ENCODE measurements at places on chromosomes 4 and X.

GRCh38 chr4:158836828-158837449 lies 68.1 kb downstream of the FNIP2 start:
- no peak for DNase-seq

- DNase-seq, result no peak
Observed at GRCh38 chr4:92235731-92236130, 68.0 kb upstream of the GRID2 start.

DNA sequence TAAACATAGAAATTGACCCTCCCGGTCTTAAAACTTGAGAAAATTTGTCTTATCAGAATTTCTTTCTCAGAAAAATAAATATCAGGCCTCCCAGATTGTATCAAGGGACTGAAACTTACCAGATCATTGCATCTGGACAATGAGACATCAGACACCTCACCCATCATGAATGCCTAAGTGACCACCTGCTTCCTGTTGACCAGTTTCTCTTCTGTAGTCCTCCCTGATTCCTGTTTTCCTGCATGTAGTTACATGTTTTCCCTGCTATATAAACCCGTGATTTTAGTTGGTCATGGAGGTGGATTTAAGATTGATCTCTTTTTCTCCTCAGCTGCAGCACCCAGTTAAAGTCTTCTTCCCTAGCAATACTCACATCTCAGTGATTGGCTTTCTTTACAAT lies 548.1 kb downstream of the PPP4R3C start:
- DNase-seq, result peak; percentile 11

DNA sequence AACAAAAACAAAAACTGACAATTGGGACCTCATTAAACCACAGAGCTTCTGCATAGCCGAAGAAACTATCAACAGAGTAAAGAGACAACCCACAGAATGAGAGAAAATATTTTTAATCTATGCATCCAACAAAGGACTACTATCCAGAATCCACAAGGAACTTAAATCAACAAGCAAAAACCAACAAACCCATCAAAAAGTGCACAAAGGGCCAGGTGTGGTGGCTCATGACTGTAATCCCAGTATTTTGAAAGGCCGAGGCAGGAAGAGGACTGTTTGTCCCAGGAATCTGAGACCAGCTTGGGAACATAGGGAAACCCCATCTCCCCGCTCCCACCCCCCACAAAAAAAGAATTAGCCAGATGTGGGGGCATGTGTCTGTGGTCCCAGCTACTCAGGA lies 10.7 kb downstream of the C4orf51 start:
- DNase-seq, result peak; percentile 14

DNA sequence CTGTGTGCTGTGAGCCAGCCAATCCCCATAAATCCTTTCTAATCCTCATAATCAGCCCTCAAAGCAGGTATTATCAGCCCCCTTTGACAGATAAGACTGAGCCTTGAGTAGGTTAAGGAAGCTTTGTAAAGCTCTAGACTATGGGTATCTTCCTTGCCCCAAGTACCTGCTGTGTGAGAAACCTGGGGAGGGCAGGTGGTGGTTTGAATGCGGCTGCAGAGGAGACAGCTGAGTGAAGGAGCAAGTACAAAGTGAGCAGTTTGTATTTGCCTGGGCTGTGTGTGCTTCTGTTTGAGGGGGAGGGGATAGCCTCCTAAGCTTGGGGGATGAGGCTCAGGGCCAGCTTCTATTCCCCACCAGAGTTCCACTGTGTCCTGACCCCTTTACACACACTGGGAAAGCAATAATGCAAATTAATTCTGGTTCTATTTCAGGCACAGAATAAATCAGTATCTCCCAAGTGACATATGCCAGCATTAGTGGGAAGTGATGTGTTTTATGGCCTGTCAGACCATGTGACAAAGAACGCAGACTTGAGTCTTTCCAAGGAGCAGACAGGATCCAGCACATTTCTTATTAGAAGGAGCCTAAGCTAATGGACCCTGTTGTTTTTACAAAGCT lies 63.5 kb downstream of the EVC start:
- no peak for DNase-seq

DNA sequence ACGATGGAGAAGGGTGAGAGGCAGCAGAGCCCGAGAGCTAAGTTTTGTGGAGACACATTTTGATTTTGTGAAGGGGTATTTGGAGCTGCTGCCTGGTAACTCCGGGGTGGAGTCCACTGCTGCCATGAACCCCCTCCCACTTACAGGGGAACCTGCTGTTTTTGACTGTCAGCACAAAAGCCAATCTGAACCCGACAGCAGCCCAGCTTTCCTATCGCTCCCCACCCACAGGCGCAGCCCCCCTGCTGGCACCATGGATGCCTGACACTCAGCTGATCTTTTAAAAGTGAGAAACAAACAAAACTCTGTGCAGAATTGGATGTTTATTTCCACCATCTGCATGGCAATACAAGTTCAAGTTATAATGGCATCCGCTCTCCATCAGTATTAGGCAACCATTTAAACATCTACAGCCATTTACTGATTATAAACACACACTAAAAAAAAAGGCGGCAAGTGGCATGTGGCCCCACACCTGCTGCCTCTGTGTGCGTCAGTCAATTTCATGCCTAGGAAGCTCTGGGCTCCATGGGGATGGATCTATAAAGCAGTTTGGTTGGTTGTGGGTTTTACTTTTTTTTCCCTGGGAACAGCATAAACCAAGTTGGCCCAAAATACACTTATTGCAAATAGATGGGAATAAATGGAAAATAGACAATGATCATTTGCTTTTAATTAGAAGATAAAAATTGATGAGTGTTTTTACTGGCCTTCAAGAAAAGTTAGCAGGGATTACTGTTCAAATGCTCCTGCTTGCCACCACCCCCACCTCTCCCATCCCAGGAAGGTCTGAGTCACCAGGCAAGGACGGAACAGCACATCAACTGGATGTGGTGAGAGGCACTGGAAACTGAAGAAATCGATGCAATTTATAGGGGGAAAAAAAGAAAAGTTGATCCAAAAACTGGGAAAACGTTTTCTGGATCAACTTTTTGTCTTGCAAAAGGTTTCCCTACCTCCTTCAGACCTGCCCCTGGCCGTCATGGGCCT lies 46.0 kb downstream of the SEPSECS start:
- DNase-seq, result peak; percentile 42

- no peak for DNase-seq
Observed at GRCh38 chr4:23232987-23233386, 540.2 kb downstream of the GBA3 start.

GRCh38 chrX:18616688-18617406 lies 55.1 kb downstream of the RS1 start:
- DNase-seq, result no peak

GRCh38 chr4:16992566-16993225 lies 94.3 kb upstream of the LDB2 start:
- no peak for DNase-seq

- DNase-seq, result no peak
Observed at GRCh38 chr4:151418385-151418784, 9.4 kb downstream of the FHIP1A start.

- DNase-seq, result no peak
Observed at GRCh38 chr4:100070868-100071267, 119.4 kb downstream of the DDIT4L start.

GRCh38 chr4:73053076-73053475 lies 16.4 kb downstream of the COX18 start:
- DNase-seq, result no peak

GRCh38 chr4:163540977-163541376 lies 46.5 kb downstream of the TMA16 start:
- DNase-seq, result no peak

DNA sequence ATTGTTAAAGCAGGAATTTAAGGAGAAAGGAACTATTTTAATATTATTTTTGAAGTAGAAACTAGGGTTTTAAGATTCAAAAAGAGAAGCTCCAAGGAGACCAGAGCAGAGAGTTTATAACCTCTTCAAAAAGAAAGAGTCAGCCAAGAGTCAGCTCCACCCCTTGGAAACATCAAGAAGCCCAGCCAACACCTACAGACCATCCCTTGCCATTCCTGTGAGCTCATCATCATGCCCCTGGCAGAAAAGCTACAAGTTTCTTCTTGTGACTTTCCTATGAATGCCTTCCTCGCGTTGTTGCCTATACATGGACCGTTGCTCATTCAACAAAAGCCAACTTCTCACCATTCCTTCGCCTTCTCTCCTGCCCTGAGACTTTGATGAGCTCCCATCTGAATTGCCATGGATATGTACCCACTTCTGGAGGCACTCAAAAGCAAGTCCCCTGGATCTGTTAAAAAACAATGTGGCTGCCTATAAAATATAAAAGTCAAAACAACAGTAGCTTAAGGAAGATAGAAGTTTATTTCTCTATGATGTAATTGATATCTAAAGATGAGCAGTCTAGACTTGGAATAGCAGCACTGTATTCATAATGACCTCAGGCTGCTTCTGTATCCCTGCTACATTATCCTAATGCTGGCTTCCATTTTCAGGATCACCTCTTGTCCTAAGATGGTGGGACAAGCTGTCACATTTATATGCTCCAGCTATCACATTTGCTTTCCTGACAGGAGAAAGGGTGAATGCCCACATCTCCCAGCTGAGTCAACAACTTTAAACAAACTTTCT lies 20.3 kb downstream of the PLRG1 start:
- DNase-seq, result no peak

- no peak for DNase-seq
Observed at GRCh38 chr4:87857789-87858188, 25.0 kb downstream of the MEPE start.

DNA sequence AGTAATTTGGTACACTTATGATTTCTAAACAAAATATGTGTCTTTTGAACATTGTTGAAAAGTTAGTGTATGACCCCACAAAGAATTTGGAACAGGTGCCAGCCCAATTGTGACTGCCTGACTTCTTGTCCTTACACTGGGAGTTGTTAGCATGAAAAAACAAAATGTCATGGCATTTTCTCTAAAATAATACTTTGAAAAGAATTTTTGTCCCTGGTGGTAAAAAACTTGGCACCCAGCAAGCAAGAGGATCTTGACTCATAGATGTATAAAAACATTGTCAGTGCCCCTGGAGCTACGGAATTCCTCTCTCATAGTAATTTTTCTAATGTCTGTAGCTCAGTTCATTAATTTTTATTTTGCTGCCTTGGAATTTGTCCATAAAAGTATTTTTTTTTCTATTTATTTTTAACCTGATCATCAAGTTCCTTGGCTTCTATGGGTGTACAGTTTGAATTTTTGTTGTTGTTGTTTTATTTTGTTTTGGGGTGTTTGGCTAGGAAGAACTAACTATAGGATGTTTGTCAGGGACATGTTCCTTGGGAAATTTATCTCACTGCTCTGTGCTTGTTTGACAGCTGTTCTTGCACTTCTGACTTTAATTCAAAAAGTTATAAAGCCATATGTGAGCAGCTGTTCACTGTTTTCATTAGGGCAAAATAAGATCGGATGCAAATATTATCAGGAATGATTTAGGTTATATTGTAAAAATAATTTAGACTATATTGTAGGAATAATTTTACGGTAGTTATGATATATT lies 95.4 kb upstream of the NUDT6 start:
- DNase-seq, result no peak

DNA sequence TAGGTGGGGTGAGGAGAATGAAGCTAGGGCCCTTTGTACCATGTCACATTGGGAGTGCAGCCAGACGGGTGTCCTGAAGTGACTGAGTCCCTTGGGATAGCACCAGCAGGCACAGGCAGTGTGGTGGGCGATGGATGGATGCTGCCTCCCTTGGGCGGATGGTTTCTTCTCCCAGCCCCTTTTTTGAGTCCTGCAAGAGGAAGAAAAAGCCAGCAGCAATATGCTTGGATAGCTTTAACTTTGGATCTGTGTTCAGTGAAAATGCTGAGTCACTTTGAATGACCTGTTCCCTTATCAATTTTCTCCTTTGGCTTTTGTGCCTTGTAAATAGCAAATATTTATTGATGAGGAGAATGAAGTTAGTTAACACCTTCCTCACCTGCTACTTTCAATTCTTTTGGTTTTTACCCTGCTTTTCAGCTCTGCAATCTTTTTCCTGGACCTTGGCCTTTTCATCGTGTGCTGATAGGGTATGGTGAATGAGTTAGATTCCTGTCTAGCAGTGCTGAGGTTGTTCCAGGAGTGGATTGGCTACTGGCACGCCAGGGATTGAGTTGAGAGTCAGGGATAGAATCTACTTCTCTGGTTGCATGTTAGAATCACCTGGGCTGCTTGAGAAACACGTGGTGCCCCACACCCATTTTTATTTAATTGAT lies 10.2 kb downstream of the DCUN1D4 start:
- no peak for DNase-seq

DNA sequence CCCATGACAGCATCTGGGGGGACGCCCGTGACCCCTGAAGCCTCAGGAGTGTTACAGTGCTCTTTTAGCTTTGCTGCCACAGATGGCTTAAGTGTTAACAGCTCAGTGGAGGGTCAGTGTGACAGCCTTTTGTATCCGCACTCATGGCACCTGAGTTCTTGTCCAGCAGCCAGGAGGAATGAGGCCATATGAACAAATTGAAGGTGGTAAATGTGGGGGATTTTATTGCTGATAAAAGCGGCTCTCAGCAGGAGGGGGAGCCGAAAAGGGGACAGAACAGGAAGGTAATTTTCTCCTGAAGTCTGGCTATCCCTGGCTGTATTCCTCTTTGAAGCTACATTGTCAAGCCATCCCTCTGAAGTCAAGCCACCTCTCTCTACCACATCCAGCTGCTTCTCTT lies 441.0 kb downstream of the RAPGEF2 start:
- DNase-seq, result no peak

- DNase-seq, result no peak
Observed at GRCh38 chr4:42955746-42956505, 63.4 kb downstream of the GRXCR1 start.

GRCh38 chr4:168811786-168812651 lies 198.0 kb downstream of the CBR4 start:
- DNase-seq, result no peak

GRCh38 chr4:72394012-72394663 lies 174.9 kb downstream of the ADAMTS3 start:
- DNase-seq, result no peak

GRCh38 chrX:130216320-130216719 lies 44.6 kb downstream of the RAB33A start:
- DNase-seq, result no peak

- DNase-seq, result no peak
Observed at GRCh38 chr4:6854098-6854744, 55.4 kb upstream of the TBC1D14 start.

- no peak for DNase-seq
Observed at GRCh38 chrX:1465286-1466231, 12.8 kb upstream of the ASMTL start.

GRCh38 chr4:141238186-141238585 lies 17.5 kb downstream of the ZNF330 start:
- no peak for DNase-seq

GRCh38 chr4:76626686-76627465 lies 191.8 kb downstream of the SHROOM3 start:
- DNase-seq, result no peak

DNA sequence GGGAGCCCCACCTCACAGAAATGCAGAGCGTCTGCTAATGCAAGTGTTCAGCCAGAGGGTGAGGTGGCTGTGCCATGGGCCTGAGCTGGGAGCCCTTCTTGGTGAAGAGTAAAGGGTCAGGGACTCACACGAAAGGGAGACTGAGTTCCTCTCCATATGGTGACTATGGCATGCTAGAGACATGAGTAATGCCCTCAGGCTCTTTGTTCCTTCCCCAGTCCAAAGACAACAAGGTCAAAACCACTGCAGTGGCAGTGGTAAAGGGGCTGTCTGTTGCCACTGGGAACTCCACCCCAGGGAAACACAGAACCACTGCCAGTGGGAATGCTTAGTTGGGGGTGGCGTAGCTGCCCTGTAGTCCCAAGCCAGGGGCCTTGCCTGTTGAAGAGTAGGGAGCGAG lies 22.4 kb downstream of the RAB40AL start:
- DNase-seq, result no peak

Data from NCI-H146 (cell line).